Lung (tissue), 17 donors: ENCODE measurements at places on chromosomes 2 and 18.
A peak's percentile ranks its signal among the peaks of the same experiment; 100 is the strongest.

- peak; percentile 36 for DNase-seq
Observed at GRCh38 chr18:58054041-58054781, 10.2 kb downstream of the NEDD4L start.

DNA sequence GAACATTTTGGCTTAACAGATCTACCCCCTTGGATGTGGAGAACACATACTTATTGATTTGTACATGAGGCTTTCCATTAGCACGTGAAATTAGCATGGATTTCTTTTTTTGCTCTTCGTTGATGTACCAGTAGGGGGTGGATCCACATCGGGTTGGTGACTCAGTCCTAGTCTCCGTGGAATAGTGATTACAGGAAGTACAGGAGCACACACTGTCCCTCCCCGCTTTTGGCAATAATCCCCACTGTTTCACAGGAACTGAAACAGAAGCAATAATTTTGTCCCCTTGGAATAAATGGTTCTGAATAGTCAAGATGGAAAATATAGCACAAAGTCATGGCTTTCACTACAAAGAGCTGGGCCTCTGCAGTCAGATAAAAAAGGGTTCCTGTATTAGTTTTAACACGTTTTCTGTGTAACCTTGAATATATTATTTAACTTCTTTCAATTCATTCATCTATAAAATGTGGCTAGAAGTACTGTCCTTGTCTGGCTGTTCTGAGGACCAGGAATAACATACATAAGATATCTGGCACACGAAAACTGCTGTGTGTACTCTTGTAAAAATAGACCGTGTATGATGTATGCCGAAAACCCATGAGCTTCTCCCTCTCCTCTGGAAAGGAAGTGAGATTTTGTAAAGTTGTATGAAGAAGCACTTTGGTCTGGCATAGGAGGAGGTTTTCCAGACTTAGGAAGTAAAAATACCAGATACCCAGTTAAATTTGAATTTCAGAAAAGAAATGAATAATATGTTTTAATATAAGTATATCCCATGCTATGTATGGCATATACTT, 229.2 kb downstream of the GALR1 start:
- no peak for DNase-seq

GRCh38 chr2:174223388-174223787, 24.9 kb downstream of the OLA1 start:
- DNase-seq: no peak

DNA sequence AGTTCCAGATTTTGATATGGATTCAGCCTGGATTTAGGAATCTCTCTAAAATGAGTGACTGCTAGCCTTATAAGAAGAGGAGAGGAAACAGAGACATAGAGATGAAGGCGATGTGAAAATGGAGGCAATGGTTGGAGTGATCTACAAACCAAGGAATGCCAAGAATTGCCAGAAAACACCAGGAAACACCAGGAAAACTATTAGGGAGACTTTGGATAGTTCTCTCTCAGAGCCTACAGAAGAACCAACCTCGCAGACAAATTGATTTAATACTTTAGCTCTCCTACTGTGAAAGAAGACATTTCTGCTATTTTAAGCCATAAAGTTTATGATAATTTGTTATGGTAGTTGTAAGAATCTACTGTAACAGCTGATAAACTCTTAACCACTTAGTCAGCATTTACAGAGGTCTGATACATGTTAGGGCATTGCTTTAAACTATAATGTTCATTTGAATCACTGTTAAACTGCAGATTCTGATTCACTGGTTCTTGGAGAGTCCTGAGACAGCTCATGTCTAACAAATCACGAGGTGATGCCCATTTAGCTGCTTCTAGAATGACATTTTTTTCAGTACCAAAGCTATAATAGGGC, 1702.6 kb upstream of the LRRTM1 start:
- DNase-seq: no peak

DNA sequence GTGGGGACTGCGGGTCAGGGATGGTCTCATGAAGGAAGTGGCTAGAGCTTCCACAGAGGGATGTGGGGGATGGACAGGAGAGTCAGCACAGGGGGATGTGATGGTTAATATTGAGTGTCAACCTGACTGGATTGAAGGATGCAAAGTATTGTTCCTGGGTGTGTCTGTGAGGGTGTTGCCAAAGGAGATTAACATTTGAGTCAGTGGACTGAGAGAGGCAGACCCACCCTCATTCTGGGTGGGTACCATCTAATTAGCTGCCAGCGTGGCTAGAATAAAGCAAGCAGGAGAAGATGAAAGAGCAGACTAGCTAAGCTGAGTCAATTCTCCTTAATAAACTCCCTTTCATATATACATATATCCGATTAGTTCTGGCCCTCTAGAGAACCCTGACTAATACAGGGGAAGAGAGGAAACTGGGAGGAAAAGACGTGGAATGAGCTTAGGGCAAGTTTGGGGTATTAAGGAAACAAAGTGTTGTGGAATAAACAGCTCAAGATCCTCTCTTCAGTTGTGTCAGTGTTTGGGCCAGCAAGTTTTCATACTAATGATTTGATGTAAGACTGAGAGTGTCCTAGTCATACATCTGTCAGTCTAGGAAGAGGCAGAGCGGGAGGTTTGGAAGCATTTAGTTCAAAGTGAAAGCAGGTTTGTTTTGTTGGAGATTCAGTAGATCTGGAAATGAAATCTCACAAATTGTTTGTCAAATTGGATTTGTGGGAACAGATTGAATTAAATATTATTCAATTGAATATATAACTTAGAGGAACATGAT, 135.2 kb upstream of the NT5C1B start:
- no peak for DNase-seq

DNA sequence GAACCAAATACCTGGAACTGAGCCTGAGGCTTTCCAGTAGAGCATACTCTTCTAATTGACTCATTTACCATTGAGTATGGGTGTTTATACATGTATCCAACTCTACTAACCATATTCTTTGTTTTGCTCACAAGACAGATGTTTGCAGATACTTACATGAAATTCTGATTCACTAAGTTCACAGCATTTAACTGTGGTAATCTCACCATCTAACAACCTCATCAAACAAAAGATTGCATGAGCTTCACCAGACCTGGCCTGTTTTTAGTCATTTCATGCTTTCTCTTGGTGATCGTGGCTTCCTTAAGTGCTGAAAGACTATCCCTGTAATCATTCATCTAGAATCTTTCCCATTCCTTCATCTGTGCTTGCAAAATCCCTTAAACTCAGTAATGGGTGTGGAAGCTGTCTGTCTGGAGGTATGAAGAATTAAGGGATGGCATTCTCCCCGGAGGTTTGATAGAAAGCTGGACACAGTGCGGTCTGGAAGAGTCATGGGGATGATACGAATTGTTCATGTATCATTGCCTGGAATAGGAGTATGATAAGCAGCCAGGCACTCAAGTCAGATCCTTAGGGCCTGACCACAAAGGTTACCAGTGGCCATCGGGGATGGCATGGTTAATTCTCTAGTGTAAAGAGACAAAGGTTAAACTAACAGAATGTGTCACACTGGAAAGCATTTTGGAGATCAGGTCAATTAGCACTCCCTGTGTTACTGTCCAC, 42.0 kb upstream of the IL1R1 start:
- DNase-seq: no peak

DNA sequence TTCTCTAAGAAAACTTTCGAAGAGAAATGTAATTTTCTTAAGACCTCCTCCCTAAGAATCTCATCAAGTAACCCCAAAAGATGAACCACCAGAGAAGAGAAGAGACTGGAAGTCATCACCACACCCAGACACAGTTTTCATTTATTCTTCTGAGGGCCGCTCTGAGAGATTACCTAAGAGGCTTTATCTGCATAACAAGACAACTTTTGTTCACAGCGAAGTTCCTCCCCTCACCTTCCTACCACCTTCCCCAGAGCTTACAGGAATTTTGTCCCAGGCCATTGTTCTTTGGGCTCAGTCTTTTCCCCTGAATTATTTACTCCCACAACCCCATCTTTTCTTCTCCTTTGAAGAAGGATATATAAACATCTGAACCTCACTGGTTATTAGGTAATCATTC, 92.8 kb downstream of the AKAIN1 start:
- no peak for DNase-seq

DNA sequence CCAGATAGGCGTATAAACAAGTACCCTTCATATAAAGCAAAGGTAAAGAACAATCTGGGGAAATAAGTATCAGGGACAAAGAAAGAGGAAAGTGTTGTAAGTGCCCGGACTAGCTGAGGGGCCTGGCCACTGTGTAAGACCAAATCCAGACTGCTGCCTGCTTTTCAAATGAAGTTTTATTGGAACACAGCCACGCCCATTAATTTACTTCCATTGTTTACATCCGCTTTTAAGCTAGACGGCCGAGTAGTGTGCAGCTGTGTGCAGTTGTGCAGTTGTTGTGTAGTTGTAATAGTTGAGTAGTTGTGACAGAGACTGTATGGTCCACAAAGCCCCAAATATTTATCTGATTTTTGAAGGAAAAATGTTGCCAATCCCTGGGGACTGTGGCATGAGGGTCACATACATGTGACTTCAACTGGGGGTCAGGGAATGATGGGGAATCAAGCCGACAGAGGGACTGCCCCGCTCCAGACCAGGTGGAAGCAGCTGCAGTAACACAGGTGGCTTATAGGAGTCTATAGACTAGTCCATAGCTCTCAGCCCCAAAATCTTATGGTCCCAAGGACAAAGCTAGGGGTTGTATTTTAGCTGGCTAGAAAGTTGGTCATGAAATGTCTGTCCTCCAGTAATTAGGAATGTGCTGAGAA, 30.0 kb downstream of the FHL2 start:
- DNase-seq: no peak

- no peak for DNase-seq
Observed at GRCh38 chr2:189047171-189047888, 73.2 kb downstream of the COL3A1 start.

DNA sequence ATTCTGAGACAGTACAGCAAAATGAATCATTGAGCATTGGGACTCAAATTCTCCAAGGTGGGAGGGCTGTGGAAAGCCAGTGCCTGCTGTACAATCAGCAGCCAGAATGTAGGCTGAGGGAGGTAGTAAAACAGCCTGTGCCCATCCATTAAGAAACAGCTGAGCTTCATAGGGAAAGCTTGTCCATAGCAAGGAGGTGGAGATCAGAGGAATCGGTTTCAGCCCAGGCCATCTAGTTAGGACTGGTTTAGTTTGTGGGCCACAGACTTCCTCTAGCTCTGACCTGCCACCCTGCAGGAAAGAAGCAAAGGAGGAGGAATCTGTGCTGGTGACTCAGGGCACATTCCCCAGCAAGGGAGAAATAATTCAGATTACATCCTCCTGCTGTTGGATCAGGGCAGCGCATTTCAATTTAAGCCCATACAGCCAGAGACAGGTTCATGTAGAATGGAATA, 333.4 kb downstream of the SETBP1 start:
- peak; percentile 65 for DNase-seq

- DNase-seq: no peak
Observed at GRCh38 chr2:120177001-120177621, 46.1 kb downstream of the TMEM185B start.

- DNase-seq: no peak
Observed at GRCh38 chr2:29209551-29209950, 94.3 kb downstream of the CLIP4 start.

DNA sequence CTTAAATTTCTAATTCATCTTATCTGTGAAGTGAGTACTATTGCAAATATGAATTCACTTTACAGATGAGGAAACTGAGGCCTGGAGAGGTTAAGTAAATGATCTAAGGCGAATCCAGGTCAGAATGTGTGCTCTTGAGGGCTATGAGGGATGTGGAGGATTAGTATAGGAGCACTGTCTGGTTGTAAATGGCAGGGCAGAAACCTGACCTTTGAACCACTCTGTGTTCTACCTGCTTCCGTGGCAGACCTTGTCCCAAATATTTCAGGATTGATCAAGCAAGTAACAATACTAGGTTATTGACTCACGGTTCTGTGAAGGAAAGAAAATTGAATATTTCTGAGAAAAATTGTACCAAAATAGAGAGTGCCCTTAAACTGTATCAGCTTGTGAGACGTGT, 74.7 kb downstream of the PTPRM start:
- DNase-seq: no peak

- peak; percentile 86 for DNase-seq
Observed at GRCh38 chr2:157874997-157875640, 1.0 kb downstream of the ACVR1 start.

DNA sequence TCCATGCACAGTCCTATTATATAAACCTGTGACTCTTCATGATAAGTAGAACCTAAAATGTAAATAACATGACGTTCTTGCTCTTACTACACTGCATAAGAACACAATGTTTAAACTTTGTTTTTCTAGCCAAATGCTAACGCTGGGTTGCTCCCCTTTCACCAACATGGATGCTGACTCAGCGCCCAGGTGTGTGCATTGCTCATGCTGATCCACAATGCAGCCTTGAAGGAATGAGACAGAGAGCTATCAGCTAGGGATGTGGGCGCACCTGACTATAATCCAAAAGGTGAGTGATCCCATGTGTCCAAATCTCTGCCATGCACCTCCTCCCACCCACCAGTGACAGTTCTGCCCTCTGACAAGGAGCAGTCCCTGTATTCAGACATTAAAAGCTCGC, 235.0 kb downstream of the IRS1 start:
- no peak for DNase-seq

DNA sequence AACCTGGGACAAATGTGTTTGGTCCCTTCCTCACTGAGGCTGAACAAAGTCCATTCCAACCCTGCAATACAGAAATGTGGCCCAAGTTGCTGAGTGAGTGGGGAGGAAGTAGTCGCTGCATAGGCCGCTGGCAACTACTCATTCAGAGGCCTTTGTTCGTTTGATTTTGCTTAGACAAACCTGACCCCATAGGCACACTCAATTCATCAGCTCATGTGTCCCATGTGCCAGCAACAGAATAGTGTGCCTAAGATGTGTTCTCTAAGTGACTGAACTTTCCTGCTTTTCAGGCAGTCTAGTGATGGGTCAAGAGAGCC, 23.0 kb downstream of the PTPN18 start:
- DNase-seq: no peak

DNA sequence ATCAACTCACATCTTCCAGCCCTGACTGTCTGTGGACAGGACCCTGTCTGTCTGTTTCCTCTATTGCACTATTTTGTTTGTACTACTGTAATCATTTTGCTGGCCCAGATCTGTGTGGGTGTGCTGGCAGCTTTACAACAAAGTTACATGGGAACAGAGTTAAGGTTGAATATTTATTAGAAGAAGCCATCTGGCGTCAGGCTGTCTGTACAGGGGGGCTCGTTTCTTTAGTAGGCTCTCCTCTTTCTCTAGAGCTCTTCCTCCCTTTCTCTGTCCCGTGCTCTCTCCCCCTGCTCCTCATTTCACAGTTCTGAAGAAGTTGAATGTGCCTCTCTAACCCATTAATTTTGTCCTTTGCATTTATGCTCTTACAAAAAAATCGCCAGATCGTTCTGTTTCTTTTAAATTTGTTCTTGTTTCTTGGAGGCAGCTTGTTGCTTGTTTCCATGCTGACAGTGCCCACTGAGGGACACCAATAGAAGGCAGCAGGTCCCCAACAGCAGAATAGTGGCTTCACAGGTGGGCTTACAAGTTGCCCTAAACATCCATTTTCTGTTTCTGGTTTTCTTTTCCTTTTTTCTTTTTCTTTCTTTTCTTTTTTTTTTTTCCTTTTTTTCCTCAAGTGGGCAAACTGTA, 315.2 kb upstream of the ZEB2 start:
- peak; percentile 52 for DNase-seq
